ENCODE measurements at places on chromosomes 5 and 9.

DNA sequence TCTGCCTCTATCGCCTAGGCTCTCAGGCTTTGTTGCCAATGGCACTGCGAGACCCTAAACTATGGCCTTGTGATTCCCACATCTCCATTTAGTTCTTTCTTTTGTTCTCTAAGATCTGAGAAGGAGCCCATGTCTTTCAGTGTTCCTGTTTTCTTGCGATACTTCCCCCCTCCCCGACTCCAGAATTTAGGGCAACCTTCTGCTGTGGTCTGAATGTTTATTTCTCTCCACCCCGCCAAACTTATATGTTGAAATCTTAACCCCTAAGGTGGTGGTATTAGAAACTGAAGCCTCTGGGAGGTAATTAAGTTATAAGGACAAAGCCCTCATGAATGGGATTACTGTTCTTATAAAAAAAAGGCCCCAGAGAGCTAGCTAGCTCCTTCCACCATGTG is 6.4 kb downstream of the TMC1 start:
- DNase-seq = no peak

GRCh38 chr5:154117050-154117449 is 73.5 kb upstream of the GALNT10 start:
- no peak for DNase-seq

DNA sequence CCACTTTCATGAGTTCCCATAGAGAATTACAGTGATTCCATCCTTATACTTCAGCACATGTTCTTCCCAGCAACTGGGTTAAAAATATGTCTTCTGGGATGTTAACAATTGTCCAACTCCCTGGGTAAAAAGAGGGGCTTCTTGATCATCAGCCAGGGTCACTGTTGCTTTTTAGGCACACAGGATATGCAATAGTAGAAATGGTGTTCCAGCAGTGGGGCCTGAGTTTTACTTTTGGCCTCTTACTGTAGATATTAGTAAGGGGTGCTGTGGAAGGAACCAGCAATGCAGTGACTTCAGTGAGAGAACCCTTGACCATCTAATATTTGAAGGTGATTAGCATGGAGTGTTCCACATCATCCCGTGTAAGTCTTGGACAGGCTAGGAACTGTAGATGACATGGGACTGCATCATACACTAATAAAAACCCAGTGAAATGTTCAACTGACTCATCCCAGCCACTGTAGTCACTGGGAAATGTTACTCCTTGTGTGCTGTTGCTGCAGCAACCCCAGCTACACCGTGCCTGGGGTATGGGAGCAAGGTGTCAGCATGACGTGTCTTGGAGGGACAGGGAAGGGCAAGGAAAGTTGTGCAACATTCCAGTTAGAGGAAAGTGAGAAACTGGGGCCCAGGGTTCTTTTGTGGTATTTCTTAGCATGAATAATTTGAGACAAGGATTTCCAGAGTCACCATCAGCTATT is 610.9 kb downstream of the RAB3C start:
- no peak for DNase-seq

GRCh38 chr5:138651767-138652117 is 76.5 kb upstream of the HSPA9 start:
- DNase-seq = no peak

DNA sequence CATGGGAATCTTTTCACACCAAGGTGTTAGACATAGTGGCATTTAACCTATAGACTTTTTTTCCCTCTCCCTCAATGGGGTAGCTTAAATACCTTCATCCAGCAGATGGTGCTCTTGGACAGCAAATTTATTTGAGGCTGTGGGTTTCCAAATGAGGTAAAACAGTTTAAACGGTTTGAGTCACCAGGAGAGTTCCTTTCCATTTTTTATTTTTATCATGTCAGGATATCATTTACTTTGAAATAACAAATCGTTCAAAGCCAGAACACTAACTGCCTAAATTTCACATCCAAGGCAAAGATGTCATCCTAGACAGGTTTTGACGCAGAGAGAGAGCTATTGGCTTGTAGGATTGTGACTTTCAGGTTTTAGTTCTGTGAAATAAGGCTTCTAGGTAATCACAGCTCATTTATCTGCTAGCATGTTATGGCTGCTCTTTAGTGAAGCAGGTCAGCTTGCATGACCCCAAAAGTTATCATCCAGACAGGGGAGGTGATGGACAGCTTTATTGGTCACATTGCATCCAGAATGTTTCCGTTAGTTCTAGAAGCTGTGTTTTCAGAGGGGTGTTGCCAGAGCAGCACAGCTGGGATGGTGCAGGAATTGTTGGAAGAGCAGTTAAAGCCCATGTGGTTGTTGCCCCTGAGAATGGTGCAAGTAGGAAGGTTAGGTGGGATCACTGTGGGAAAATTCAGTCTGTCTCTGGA is 69.8 kb downstream of the KDM4C start:
- DNase-seq = peak; percentile 42

GRCh38 chr5:181043285-181044092 is 3.4 kb downstream of the BTNL9 start:
- DNase-seq = no peak

- no peak for DNase-seq
Observed at GRCh38 chr9:100698945-100699344, 121.1 kb downstream of the CAVIN4 start.

DNA sequence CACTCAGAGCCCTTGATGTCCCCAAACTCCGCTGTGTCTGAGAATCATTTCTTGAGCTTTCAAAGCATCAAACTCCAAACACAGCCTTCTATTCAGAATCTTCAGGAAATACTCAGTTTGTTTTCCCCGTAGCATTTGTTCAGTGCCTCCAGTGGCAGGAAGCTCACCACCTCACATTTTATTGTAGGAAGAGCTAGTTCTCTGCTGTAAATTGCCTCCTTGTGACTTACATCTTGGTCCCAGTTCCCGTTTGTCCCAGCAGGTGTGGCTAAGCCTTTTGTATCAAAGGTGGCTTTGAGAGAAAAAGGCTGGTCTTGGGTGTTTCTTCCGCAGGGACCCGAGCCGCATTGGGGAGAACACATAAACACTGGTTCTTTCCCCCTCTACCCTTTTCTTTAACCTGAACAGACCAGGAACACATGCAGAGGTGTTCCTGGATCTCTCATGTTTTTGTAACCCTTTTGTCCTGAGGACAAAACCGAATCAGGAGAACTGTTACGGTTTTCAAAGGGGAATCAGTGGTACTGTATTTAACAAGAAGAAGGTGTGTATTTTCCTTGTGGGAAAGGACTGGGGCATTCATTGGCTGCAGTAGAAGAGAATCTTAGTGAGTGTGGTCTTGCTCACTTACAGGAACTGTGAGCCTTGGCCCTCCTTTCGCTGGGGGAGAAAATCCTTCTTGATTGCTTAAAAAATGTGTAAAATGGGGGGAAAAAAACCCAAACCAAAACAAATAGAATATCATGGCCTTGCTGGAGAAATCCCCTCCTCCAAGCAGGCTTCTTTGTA is 1.9 kb downstream of the OSMR start:
- DNase-seq = no peak

- no peak for DNase-seq
Observed at GRCh38 chr9:84067821-84068220, 87.2 kb downstream of the RMI1 start.

DNA sequence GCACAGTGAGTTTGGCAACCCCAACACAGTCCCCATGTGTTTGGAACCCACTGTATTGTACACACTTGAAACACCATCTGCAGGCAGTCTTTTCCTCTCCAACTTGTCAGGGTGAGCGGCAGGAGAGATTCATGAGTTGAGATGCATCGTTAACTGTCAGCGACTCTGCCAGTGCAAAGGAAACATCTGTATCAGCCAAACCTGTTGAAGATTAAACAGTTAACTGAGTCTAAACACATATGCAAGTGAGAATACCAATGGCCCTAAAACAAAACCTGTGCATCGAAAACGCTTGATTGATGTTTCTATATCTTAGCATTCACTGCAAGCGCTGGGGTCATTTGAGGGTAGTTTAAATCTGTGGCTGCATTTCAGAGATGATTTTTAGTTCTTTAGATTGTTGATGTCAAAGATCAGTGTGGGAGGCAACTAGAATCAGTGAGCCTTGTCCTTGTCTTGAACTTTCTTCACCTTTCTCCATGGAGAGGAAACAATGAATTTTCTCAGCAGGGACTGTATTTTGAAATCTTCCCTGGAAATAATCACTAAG is 41.3 kb upstream of the PAM start:
- no peak for DNase-seq

- no peak for DNase-seq
Observed at GRCh38 chr5:33091571-33092363, 349.0 kb upstream of the TARS1 start.

Data from NCI-H2171 (cell line).